NCI-H2029 (cell line): ENCODE measurements at places on chromosomes 5 and 9.
A peak's percentile ranks its signal among the peaks of the same experiment; 100 is the strongest.

- no peak for DNase-seq
These were observed 127.8 kb downstream of the GAS1 start for GRCh38 chr9:86819552-86819951.

GRCh38 chr5:123856766-123857165, 344.8 kb downstream of the CSNK1G3 start:
- no peak for DNase-seq

- no peak for DNase-seq
These were observed 21.9 kb upstream of the FSD1L start for GRCh38 chr9:105425816-105426433.

- no peak for DNase-seq
These were observed 129.7 kb downstream of the SLF1 start for GRCh38 chr5:94748212-94748611.

- DNase-seq: no peak
These were observed 238.1 kb downstream of the ELAVL2 start for GRCh38 chr9:23587903-23588302.

GRCh38 chr9:115275753-115276152, 157.8 kb upstream of the TNC start:
- no peak for DNase-seq

DNA sequence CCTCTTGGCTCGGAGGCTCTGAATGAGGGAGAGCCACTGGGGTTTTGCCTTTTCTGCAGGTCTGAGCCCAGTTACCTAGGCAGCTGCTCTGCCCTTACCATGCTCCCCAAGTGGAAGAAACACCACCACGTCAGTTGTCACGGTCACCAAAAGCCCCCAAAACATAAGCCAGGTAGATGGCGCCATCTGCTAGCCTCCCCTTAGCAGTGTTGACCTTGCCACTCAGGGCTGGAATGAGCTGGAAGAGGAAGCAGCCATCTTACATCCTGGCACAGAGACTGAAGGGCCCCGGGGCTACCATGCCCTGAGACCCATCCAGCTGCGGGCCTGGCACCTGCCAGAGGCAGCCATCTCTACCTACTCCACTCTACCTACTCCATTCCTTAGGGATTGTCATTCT, 7.4 kb downstream of the ZER1 start:
- DNase-seq: no peak

DNA sequence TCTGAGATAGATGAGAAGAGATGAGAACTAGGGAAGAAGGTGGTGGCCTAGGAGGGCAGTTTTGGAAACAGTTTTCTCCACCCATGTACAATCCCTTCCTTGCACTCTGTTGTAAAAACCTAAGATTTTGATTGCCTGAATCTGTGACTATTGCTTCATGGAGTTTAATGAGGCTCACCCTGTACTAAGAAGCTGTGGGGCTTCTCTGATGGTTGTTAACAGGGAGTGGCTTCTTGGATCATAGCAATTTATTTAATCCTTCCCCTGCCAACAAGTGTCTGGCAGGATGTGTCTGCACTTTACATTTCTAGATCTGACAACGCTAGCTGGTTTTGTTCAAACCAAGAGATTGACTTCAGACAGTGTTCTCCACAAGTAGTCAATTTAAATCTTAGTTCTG, 74.7 kb upstream of the C5orf46 start:
- no peak for DNase-seq

- no peak for DNase-seq
These were observed 80.2 kb downstream of the TRIO start for GRCh38 chr5:14223372-14223771.

- DNase-seq: no peak
These were observed 281.0 kb downstream of the EFNA5 start for GRCh38 chr5:107389775-107390148.

DNA sequence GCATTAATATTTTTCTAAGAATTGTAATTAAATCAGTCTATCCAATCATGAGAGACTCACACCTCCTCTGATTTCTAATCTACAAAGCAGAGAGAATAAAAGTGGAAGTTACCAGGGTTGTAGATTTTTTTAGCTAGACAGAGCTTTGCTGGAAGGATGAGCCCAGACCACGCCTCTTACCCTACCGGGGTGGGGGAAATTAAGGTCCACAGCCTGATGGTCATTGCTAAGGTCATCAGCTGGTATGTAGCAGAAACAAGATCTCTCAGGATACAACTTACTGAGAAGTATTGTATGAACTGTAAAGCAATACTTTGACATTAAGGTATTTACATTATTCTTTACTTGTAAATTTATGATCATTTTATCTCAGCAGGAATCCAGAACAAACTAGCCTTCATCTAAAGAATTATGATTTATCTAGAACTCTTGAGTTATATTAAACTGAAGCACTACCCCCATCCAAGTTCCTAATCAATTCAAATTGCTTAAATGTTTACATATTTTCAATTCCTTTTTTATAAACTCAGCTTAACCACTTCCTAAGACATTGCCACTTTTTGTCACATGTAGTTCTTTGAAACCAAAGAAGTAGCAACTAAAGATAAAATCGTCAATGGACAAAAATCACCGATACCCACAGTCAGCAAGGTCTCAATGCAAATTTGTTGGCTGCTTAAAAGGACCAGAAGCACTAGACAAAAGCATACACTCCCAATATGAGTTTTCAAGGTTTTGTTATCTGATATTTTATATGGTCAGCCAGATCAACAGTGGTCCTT, 225.8 kb upstream of the DAPK1 start:
- DNase-seq: no peak

GRCh38 chr9:97299809-97300414, 7.5 kb upstream of the CCDC180 start:
- no peak for DNase-seq

GRCh38 chr9:20683351-20684034, 566 bp upstream of the FOCAD start:
- DNase-seq: no peak

DNA sequence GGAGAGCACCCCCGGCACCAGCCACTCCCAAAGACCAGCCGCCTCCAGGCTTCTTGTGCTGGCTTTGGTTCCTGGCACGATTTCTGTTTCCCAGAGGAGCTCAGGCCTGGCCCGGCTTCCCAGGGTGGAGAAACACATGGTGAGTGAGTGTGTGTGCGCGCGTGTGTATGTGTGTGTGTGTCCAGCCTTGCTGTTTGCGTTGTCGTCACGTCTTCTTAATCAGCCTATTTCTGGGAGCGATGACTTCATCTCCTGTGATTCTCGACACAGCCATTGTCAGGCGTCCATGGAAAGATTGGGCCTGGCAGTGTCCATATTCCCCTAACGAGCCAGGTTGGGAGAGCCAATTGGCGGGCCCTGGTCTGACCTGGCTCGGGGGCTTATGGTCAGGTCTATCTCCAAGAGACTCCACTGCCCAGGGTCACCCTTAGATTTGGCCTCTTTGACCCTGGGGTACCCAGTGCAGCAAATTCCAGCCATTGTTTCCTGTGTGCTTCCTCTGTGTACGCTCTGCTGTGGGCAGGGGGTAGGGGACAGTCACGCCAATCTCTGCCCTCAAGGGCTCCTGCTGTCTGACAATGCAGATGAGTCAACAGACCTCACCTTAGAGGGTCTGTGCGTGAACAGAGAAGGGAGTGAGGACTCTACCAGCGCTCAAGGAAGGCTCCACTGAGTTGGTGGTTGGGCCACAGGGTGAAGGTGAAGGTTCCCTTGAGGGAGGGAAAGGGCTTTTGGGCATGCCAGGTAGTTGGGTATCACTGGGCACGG, 73.8 kb downstream of the DAB2IP start:
- peak; percentile 95 for DNase-seq

DNA sequence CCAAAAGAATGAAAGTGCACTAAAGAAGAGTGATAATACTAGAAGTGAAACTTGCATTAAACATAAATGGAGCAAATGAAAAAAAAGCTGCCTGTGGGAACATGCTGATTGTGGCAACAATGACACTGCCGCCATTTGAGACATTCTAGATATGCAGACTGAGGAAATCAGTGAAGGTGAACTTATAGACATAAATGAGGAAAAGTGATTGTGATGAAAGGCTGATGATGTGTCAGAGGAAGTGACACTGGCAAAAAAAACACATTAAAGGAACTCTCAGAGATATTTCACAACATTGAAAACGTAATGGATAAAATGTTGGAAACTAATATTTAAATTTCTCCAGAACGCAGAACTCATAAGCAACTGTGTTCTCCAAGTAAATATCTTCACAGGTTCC, 1.2 kb downstream of the ERCC8 start:
- DNase-seq: no peak

GRCh38 chr9:114012126-114012525, 66.0 kb downstream of the AMBP start:
- DNase-seq: no peak

DNA sequence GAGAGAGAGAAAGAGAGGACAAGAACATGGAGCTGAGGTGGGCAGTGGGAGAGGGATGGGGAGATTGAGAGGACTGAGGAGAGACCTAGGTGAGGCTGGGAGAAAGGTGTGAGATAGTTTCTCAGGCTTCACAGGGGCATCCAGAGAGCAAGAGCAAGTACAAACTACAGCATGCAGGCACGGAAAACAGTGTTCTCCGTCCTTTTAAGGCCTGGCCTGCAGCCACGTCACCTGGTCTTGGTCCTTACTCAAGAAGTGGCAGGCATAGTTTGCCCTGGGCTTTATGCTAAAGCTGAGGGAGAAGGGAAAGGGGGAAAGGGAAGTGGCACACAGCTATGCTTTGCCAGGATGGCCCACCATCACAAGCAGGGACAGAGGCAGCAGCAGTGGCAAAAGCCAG, 65.7 kb downstream of the SIL1 start:
- no peak for DNase-seq

GRCh38 chr5:112878760-112879159, 17.7 kb downstream of the SRP19 start:
- DNase-seq: no peak

GRCh38 chr9:92504881-92505280, 22.6 kb upstream of the ASPN start:
- no peak for DNase-seq

DNA sequence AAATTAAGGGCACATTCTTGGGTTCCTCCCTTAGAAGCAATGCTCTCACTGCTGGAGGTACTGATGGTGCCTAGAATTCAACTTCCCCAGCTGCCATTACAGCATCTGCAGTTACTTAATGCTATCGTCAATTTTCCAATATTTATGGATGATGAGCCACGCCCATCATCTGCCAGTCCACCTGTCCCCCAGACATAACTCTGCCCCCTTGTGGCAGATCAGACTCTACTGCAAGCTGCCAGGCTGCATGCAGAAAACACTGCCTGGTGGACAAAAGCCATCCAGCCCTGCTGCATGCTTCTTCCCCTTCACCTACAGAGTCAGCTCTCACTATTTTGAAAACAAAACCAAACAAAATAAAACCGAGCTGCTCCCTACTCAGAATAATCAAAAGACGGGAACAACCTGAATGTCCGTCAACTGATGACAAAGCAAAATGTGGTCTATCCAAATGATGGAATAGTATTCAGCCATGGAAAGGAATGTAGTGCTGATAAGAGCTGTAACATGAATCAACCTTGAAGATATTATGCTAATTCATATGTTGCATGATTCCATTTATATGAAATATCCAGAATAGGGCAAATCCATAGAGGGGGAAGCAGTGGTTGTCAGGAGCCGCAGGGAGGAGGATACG, 66.4 kb downstream of the RETREG1 start:
- peak; percentile 13 for DNase-seq

DNA sequence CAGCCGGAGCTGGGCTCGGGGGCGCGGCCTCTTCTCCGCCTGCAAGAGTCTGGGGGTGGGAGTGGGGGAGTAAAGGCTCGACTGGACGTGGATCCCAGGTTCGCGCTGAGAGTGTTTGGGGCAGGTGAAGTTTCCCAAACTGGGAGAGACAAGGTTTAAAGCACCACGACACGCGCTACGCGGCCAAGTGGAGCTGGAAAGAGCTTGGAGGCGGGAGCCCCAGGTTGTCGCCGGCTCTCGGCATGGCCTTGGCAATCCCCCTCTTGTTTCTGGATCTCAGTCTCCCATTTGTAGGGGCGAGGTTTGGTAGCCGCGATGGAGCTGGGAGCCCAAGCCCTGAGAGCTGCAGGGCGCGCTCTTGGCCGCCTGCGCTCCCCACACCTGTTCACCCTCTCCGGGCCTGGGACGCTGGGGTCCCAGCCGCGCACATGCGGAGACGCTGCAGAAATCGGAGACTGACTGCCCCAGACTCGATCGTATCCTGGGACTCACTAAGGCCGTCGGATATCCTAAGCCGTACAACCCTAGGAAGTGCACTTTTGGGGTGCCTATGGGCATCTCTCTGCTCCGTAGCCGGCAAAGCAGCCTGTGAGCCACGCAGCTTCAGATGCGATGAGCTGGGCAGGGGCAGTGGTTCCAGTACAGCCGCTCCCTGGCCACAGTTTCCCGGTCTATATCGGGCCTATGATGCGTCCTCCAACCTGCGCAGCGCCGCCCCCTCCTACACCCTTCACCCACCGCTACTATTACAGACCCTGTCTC, 937 bp downstream of the TMOD1 start:
- no peak for DNase-seq

- DNase-seq: no peak
These were observed 149.7 kb upstream of the SPRY4 start for GRCh38 chr5:142474431-142475094.

DNA sequence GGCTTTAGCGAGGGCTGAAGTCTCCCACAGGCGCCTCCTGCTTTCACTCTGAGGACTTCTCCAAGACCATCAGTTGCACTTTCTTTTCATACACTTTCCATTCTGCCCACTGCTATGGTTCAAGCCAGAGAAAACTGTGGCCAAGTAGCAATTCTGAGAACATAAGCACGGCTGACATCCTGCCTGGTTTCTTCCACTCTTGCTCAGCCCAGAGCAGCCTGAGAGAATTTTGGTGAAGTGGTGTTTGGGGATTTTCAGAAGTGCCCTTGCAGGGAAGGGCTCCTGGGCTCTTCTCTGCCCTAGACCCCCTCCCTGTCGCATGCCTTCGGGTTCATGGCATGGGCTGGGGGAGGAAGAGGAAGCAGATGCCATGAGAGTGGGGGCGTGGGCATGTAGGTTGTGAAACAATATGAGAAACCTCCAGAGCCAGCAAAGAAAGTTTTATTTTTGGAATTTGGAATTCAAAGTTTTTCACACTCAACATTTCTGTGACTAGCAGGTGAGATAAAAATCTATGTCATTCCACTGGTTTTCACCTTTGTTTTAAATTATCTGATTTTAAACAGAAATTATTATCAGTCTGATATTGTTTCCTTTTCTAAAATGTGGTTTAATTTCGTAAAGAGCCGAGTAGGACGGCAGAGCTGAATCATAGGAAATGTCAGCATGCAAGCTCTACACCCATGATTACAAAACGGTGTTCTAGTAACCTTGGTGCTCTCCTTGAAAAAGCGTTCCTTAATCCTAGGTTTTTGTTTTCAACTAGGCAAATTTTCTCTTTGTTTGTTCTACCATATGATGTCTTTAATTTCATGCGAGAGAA, 27.8 kb upstream of the TNFSF8 start:
- DNase-seq: no peak
